ENCODE measurements at places on chromosomes 12 and 14.

- no peak for DNase-seq
Observed at GRCh38 chr12:116919706-116920485, 9.1 kb downstream of the FBXW8 start.

GRCh38 chr12:75888874-75889613, 142.5 kb downstream of the PHLDA1 start:
- DNase-seq = no peak

- DNase-seq = peak; percentile 69
Observed at GRCh38 chr12:122517877-122518276, 8.9 kb downstream of the RSRC2 start.

- DNase-seq = no peak
Observed at GRCh38 chr12:42589465-42590329, at the start of gene PRICKLE1. Gene PRICKLE1, minus strand, starts transcription at chr12:42589746. Its CDS starts 117,230 bp downstream, at chr12:42472516.

DNA sequence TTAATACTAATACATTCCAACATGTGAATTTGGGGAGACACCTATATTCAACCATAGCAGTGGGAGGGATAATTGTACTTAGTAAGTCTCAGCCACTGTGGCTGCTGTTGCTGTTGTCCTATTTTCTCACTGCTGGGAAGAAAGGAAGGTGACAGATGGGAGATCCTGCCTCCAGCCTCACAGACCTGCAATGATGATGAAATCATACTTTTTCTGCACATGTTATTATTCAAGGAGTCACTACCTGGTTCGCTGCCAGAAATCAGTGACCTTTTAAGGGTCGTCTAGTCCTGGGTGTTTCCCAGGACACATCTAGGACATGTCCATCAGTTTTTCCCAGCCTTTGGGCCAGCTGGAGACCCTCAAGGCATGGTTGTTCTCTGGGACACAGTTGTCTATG, 106.2 kb upstream of the RPH3A start:
- DNase-seq = no peak

DNA sequence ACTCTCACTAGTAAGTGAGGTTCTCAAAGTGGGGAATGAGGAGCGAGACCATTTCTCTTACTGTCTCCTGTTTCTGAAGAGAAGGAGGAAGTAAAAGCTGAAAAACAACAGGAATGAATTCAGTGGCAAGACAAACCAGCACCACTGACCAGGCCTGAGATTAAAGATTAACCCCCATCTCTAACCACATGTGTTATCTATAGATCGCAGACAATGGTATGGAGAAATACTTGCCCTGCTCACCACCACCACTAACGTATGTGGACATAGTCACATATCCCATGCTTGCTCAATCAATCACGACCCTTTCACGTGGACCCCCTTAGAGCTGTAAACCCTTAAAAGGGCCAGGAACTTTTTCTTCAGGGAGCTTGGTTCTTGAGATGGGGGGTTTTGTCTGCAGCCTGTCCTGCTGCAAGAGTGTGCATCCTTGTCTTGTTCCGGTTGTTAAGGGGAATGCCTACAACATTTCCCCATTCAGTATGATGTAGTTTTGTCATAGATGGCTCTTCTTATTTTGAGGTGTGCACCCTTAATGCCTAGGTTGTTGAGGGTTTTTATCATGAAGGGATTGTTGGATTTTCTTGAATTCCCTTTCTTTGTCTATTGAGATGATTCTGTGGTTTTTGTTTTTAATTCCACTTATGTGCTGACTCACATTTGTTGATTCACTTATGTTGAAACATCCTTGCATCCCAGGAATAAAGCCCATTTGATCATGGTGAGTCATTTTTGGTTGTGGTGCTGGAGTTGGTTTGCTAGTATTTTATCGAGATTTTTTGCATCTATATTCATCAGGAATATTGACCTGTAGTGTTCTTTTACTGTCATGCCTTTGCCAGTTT, 698.8 kb upstream of the LMO3 start:
- no peak for DNase-seq

GRCh38 chr12:128245905-128246304, 21.1 kb upstream of the TMEM132C start:
- no peak for DNase-seq

DNA sequence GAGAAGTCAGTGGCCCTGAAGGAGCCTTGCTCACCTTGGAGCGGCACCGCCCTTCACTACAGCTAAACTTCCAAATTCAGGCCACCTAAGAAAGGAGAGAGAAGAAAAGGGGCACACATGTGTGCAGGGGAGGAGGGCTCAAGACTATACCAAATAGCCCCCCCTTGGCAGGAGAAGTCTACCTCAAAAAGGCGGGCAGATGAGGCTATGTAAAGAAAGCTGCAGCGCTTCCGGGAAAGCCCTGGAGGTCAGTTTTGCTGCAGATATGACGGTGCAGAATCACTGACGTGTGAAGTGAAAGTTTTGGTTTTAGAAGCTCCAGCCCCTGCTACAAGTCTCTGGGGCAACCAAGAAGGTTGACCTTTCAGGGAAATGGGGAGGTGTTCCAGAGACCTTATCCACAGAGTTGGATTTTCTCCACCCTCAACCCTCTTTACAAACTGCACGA, 48.2 kb upstream of the PNMA1 start:
- no peak for DNase-seq

- DNase-seq = no peak
Observed at GRCh38 chr12:4847713-4848112, 62.0 kb upstream of the KCNA1 start.

DNA sequence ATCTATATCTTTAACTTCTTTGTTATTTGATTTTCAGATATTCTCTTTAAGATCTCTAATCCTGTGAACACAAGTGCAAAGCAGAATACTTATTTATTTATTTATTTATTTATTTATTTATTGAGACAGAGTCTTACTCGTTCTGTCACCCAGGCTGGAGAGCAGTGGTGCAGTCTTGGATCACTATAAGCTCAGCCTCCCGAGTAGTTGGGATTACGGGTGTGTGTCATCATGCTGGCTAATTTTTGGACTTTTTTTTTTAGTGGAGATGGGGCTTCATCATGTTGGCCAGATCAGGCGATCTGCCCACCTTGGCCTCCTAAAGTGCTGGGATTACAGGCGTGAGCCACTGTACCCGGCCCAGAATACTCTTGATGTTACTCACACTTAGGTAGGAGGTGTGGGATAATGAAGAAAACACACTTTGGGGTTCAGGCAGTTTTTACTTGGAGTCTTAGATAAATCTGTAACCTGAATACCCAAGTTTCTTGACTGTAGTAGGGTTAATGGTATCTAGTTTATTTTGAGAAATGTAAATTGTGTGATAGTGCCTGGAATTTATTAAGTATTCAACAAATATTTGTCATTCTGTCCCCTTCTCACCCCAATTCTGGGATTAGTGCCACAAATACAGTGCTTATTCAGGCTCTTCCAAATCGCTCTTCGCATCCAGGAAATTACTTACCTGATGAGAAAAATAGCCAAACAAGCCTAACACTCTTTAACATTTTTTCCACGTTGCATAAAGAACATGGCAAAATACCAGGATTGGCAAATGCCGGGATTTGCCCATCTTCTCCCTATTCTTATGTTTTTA, 33.0 kb downstream of the METAP2 start:
- DNase-seq = no peak

DNA sequence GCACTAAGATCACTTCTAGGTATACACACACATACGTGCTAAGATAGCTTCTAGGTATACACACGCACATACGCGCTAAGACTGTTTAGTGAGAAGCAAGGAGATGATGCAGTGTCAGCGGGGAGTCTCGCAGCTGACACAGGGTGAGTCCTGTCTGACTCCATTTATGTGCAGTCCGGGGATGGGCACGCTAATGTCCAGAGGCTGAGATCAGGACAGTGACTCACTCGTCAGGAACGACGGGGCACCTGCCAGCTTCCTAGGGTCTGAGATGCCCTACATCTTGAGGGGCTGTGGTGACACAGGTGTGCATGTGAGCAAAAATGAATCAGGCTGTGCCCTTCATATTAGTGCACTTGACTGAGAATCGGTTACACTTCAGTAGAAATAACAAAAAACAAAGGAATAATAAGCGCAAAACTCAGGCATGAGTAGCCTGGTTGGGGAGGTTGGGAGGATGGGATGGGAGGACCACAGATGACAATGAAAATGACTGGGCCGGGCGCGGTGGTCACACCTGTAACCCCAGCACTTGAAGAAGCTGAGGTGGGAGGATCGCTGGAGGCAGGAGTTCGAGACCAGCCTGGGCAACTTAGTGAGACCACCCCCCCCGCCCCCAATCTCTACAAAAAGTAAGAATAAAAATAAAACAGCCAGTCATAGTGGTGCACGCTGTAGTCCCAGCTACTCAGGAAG, 29.1 kb upstream of the ULK1 start:
- DNase-seq = no peak

DNA sequence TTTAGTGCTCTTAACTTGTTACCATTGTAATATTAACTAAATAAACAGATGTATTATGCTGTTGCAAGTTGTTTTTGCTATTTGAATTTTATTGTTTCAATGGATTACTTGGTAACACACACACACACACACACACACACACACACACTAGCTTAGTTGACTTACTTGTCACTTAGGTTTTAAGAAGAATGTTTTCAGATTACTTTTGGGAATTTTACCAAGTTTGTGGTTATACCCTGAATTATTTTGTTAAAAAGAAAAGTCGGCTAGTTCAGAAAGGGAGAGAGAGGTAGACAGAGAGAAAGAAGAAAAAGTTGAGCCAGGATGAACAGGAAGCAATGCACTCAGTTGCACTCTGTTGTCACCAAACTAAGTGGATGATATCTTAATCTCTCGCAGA, 5.3 kb downstream of the SSTR1 start:
- no peak for DNase-seq

DNA sequence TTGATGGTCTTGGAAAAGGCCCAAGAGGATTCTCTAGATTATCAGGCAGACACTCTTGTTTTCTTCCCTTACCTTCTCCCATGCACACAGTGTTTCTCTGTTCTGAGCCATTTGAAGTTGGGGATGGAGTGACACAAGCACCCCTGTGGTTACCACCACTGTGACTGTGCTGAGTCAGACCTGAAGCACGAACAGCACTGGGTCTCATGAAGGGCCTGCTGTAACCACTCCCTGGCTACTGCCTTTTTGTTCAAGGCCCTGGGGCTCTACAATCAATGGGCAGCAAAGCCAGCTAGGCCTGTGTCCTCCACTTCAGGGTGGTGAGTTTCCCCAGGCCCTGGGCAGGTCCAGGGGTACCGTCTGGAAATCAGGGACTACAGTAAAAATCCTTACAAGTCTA, 65.5 kb downstream of the TSPAN8 start:
- DNase-seq = no peak

DNA sequence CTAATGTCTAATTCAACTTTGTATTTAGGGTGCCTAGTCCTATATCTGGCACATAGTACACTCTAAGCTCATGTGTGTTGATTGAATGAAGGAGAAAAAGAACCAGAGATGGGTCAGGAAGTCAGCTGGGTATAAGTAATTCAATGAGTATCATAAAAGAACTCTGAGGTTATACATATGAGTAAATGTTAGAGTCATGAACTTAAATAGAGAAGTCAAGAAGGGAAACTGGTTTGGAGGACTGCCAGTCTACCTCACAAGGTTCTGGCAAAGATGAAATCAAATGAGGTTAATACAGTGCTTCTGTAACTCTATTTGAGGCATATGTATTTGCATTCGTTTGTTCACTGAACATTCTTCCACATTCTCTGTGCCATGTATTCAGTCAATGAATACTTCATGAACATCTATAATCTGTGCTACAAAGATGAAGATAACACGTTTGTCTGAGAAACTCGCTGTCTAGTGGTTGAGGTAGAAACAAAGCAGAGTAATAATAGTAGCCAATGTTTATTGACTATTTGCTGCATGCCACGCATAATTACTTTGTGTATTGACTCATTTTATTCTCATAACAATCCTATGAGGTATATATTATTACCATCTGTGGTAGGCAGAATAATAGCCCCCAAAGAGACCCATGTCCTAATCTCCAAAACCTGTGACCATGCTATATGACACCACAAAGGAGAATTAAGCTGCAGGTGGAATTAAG, 88.9 kb downstream of the PTGER2 start:
- DNase-seq = no peak

- DNase-seq = no peak
Observed at GRCh38 chr12:15540005-15540404, 217.7 kb downstream of the PTPRO start.

DNA sequence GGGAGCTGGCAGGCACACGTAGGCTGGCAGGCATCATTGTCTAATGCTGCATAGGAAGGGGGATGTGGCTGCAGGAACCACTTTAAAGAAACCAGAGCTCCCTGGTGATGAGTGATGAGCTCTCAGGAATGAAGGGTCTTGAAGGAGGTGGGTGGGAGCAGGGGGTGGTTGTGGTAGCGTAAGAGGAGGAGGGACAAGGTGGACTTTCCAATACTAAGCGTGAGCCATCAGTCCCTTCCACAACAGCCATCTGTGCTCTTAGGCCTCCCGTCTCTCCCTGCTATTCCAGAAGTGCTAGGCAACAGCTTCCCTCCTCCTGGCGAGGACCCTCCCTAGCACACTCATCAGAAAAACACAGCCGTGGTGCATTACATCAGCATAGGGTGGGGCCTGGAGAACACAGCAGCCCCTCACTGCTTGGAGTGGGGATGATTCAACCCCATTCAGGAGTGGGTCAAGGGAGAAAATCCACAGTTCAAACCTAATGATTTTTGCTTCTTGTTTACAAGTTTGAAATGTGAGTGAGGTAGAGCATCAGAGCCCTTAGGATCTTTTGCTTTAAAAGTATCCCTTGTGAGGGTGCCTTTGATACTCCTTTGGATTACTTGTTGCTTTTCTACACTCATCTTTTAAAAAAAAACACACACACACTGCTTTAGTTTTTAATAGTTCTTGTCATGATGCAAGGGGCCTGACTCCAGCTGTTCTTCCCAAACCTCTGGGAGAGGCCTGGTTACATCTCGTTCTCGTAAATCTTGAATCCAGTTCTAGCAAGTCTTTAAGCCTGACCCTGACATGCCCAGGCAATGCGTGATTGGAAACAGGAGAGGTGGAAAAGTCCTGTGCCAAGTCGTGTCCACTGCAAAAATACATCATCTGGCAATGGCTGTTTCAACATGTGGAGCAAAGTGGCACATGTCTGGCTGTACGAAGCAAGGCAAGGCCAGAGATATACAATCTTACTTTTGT, 356.4 kb upstream of the DDHD1 start:
- DNase-seq = no peak

DNA sequence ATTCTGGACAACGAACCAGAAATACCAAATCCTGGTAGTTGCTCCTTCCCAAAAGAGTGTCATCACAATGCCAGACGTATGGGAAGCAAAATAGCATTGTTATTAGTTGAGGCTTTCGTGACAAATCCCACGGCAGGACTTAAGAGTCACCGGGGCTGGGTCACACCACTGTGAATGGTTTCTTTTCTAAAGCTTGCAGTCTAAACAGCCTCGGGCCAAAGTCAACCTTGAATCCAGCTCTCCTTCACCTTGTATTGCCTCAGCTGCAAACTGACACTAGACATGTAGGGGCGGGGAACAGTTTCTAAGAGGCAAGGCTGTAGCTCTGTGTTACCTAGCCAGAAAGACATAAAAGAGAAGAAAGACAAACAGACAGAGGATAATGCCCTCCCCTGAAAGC, 734.8 kb downstream of the MED13L start:
- no peak for DNase-seq

DNA sequence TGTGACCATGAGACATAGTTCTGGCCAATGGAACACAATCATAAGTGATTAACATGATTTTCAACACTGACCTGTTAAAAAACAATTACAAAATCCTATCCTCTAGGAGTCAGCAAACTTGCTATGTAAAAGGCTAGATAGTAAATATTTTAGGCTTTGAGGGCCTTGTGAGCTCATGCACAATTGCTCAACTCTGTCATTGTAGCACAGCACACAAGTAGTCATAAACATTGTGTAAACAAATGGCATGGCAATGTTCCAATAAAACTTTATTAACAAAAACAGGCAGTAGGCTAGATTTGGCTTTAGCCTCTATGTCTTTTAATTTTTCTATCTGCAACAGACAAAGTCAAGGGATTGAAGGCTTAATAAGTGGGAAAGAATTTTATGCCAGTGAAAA, 350.7 kb downstream of the C12orf50 start:
- no peak for DNase-seq
